NCI-H446 treated with DMSO at 0.1 percent for 48 hours (cell line): ENCODE measurements at places on chromosomes 12 and 14.

- no peak for DNase-seq
Measured at GRCh38 chr12:62127516-62127915, 132.7 kb upstream of the USP15 start.

DNA sequence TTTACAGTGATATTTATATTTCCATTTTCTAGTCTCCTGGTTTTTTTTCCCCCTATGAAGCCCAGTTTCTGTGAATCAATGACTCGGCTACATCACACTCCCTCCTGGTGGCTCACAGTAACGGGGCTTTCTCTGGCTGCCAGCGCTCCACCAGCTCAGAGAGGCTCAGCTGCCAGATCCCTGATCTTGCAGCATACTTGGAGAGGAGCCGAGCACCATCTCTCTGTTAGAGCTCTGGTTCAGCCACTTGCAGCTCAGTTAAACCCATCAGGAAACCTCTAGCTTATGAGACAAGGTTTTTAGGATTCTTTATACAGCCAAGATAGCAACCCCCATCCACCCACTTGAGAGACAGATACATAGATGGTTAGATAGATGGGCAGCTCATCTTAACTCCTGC lies 74.6 kb downstream of the CIT start:
- DNase-seq: peak; percentile 78

GRCh38 chr12:81440001-81440400 lies 319.1 kb downstream of the PPFIA2 start:
- no peak for DNase-seq

GRCh38 chr14:85459361-85460000 lies 70.5 kb upstream of the FLRT2 start:
- no peak for DNase-seq

GRCh38 chr12:112097641-112098040 lies 10.9 kb downstream of the NAA25 start:
- DNase-seq: no peak
